ENCODE measurements at places on chromosomes 1 and 21.

DNA sequence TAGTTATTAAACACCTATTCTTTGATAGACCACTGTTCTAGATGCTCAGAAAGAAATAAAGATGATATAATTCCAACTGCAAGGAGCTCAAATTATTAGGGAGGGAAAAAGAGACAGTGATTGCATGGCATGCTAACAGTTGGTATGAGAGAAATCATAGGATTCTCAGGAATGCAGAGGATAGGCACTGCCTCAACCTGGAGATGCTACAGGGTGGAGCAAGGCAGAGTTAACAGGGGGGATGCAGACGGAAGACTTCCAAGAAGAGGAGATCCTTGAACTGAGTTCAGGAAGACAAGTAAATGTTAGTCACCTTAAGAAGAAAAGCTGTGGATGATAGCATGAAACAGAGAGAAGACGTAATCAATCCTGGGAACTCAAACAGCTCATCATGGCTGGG lies 123.7 kb downstream of the DAB1 start:
- DNase-seq = no peak

GRCh38 chr1:155591770-155592169 lies 18.2 kb upstream of the MSTO1 start:
- peak; percentile 31 for DNase-seq

- no peak for DNase-seq
Measured at GRCh38 chr1:64886877-64887276, 79.5 kb downstream of the JAK1 start.

DNA sequence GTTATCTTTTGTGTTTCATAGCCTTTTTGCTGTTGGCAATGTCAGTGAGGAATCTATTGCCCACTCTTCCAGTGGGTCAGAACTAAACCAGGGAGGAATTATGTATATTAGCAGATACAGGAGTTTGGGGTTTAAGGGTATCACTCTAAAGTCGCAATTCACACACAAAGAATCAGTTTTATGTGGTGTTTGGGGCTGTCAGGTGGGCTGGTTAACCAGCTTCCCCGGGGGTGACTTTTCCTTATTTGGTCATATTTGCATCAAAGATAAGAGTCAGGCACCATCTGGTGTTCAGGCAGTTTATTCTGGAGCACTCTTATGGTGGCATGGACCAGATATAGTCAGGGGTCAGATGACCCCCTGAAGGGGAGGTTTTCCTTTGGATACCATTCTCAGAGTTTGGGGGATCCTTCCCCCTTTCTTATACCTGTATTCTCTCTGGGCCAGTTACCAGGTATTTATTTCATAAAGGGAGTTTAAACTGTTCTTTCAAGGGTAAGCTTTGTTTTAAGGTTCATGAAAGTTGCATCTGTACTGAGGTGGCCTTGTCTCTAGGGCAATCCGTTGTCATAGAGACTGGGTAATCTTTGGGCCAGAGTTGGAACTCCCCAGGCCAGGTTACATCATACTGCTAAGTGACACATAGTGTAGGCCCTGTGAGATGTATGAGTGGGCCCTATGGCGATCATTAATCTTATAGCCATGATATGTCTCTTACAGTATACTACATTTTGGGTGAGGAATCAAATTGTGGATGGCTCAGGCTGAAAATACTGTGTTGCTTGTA lies 148.2 kb downstream of the RWDD3 start:
- no peak for DNase-seq

- no peak for DNase-seq
Measured at GRCh38 chr1:111719135-111719534, 20.1 kb downstream of the INKA2 start.

DNA sequence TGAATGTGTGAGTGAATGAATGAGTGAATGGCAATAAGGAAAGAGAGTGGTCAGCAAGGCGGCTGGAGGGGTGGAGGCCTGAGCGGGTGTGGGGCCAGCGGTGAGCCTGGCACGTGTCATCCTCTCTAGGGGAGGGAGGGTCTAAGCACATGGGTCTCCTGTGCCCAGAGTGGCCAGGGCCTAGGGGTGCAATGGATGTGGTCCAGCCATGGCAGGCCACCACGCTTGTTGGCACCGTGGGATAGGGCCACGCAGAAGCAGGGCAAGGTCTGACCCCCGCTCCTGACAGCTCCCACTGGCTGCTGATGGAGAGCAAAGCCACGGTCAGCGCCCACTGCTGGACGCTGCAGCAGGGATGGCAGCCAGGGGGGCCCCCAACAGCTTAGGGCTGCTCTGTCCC lies 19.5 kb upstream of the SPSB1 start:
- DNase-seq = no peak

DNA sequence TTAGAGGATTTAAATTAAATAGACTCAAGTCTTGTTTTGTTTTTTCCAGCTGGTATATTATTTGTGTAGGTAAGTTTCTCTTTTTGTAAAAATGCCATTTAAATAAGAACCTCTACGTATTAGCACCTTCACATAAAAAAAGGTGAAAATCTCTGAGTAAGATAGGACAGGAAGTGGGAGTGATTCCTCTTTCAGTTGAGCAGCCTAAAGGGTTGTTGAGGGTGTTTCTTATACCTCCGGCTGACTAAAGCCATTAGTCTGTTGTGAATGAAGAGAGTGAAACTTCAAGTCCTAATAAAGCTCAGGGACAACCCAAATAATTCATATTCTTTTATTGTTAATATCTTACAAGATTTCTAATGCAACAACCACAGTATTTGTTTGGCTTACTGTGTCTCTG lies 188.7 kb downstream of the CHRM3 start:
- DNase-seq = no peak

DNA sequence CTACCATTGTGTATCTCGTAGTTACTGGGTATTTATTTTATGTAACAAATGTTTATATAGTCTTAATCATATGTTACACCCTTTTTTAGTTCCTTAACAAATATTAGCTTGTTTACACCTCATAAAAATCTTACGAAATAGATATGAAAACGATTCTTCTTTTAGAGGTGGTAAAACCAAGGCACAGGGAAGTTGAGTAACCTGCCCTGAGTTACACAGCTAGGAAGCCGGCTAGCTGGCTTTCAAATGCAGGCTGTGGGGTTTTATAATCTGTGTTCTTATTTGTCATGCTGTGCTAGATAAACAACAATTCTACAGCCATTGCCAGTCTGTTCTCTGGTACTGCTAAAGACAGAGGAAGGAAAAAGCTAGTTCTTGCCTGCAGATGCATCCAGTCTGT lies 109.6 kb downstream of the NOS1AP start:
- no peak for DNase-seq

GRCh38 chr1:220786337-220787068 lies at the start of gene MTARC1:
Gene MTARC1, plus strand, starts transcription at chr1:220786913. Its CDS starts 32 bp downstream, at chr1:220786945.
- DNase-seq = peak; percentile 7

DNA sequence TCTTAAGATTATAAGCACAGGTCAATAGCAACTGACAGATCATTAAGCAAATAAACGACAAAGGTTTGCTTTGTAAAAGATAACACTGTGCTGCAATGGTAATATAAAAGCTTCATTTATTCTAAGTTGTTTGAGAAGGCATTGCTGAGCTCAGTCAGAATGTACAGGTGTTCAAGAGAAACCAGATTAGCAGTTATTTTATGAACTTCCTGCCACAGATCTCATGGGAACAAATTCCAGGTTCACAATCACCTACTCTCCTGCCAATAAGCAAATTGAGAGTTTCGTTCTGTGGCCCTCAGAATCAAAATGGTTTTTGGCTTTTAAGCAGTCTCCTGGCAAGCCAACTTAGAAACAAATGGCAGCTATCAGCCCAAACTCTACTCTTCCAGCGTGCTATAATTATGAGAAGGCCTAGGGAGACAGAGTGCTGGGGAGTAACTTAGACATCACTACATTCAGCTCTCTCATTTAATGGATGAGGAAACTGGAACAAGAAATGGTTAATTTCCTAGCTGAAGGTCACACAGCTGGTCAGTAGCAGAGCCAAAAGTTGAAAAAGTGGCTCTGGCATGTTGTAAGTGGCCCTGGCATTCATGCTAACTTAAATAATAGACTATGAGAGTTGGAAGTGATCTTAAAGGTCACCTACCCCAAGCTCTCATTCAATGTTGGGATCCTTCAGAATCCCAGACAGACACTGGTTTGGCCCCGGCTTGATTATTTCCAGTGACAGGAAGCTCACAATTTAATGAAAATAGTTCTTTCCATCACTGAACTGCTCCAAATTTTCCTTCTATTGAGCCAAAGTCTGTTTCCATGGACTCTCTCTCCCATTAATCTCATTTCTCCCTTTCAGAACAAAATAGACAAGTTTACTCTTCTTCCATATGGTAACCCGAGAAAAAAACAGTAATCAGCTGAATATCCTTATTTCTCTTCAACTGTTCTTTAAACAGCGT lies 82.6 kb upstream of the EDEM3 start:
- no peak for DNase-seq

- DNase-seq = no peak
Measured at GRCh38 chr1:246661451-246661850, 62.8 kb upstream of the SCCPDH start.

DNA sequence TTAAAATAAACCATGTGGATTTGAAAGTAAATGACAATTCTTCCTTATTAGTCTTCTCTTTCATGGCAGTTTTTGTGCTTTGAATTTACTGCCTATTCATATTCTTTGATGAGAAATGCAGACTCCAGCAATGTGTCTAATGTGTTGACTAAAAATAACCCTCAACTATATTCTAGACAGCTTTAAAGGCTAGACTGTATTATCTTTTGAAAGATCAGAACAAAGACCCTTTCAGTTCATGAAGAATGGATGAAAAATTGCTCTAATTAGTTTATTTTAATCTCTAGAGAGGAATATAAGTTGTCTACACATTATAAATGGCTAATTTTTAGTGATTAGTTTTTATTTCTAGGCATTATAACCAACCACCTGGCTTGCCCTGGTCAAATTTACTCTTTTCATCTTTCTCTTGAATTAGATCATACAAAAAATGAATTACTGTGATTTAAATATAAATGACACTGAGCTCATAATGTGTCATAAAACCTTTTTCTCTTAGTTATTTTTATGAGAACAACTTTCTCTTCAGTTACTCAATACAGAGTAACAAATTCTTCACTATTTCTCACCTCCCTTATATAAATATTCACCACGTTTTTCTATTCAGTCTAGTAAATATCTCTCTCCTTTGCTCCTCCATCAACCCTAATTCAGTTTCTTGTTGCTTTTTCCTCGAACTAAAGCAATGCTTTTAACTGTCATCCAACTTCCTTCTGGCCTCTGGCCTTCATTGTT lies 428.5 kb upstream of the TMPRSS15 start:
- no peak for DNase-seq

GRCh38 chr21:29639366-29640079 lies 300.3 kb downstream of the GRIK1 start:
- no peak for DNase-seq

DNA sequence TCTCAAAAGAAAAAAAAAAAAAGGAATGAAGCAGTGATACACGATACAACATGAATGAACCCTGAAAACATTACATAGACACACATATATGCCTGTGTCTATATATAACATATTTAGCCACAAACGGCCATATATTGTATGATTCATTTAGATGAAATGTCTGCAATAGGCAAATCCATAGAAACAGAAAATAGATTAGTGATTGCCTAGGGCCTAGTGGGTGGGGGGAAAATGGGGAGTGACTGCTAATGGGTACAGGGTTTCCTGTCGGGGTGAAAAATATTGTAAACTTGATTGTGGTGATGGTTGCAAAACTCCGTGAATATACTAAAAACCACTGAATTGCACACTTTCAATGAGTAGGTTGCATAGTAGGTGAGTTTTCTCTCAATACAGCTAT lies 6.0 kb upstream of the H6PD start:
- DNase-seq = no peak

GRCh38 chr21:41029571-41029970 lies 138.4 kb upstream of the BACE2 start:
- DNase-seq = no peak

GRCh38 chr1:70156529-70157120 lies 48.8 kb downstream of the LRRC40 start:
- DNase-seq = no peak

- no peak for DNase-seq
Measured at GRCh38 chr1:51535006-51535592, 16.0 kb upstream of the EPS15 start.

GRCh38 chr1:30265127-30266070 lies 458.0 kb downstream of the MATN1 start:
- DNase-seq = no peak

- DNase-seq = no peak
Measured at GRCh38 chr1:49199564-49199963, 422.9 kb upstream of the BEND5 start.

DNA sequence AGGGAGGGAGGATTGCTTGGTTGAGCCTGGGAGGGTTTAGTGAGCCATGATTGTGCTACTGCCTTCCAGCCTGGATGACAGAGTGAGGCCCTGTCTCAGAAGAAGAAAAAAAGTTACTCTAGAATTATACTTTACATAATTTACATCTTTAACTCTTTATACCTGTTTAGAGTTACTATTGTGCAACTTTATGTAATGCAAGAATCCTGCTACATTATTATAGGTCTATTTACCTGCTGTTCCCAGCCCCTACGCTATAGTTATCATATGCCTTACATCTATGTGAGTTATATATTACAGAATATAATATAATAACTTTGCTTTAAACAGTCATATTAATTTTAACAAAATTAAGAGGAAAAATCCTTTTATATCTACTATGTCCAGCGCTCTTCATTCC lies 14.3 kb downstream of the SDHB start:
- no peak for DNase-seq

DNA sequence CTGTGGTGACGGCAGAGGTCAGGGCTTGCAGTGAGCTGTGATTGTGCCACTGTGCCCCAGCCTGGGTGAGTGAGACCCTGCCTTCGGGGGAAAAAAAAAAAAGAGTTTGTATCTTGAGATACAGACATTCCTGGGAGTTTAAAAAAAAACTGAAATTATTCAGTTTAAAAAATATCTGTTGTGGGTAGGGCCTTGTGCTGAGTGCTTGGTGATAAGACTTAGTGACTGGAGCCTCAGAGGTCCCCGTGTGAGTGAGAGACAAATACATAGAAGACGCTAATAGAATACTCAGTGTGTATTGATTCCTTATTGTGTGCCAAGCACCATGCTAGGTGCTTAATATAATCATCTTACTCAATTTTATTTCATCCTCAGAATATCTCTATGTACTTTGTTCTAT lies 22.7 kb downstream of the DDI2 start:
- DNase-seq = no peak

DNA sequence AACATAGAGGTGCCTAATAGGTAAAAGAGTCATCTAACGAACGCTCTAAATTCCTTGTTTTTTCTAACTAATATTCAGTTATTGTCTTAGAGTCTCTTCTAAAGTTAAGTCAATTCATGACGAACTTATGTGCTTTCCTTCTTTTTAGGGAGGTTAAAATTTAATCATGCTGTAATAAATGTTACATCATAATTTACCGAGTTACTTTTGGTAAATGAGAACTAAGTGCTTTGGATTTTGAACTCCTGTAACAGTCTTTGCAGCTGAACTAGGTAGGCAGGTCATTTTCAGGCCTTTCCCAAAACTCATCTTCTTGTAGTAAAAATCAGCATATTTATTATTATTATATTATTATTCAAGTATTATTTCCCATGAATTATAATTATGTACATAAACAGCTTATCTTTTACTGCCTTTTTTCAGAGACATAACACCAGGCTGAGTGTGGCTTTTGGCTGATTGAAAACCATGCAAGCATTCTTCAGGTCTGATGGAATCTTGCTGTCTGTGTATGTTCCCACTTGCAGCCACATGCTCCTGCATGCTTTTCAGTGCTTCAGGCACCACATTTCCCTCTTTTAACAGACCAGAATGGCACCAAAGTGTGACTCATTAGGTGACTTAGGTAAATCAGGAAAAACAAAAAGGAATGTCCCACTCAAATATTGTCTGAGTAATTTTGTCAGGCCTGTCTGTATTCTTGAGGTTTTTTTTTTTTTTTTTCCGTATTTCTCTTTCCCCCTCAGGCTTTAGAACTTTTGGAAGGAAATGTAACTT lies 81.0 kb upstream of the CD55 start:
- DNase-seq = no peak

- no peak for DNase-seq
Measured at GRCh38 chr21:42384989-42385388, 10.9 kb downstream of the TMPRSS3 start.
